ENCODE measurements at places on chromosomes 3 and 15. TPM values are rescaled to one million over a fixed set of nuclear protein-coding genes. Genes with fewer than 3 reads are reported as not detected.

- H3K36me3 ChIP-seq: no peaks in the 10 kb centered on the region
- H3K27ac ChIP-seq: no peak overlapping the region
- no peak for DNase-seq
- H3K27me3 ChIP-seq: no peaks in the 10 kb centered on the region
Observed at GRCh38 chr15:45732662-45733061, 97.8 kb downstream of the SQOR start.

- H3K27ac ChIP-seq: no peak overlapping the region
- H3K27me3 ChIP-seq: no peaks in the 10 kb centered on the region
- no peaks in the 10 kb centered on the region for H3K4me1 ChIP-seq
- no peak overlapping the region for H3K4me3 ChIP-seq
- H3K36me3 ChIP-seq: no peaks in the 10 kb centered on the region
Observed at GRCh38 chr3:21795921-21796320, 44.9 kb upstream of the ZNF385D start.

- no peaks in the 10 kb centered on the region for H3K36me3 ChIP-seq
- no peak overlapping the region for H3K27ac ChIP-seq
- DNase-seq: no peak
Observed at GRCh38 chr15:33608714-33609113, 297.9 kb downstream of the RYR3 start.

POC1A gene
- 1.5 TPM for polyA plus RNA-seq

- H3K27me3 ChIP-seq: no peaks in the 10 kb centered on the region
- H3K27ac ChIP-seq: no peak overlapping the region
- no peak for DNase-seq
- no peaks in the 10 kb centered on the region for H3K4me1 ChIP-seq
- H3K36me3 ChIP-seq: no peaks in the 10 kb centered on the region
- no peak overlapping the region for H3K4me3 ChIP-seq
Observed at GRCh38 chr15:42994546-42994945, 74.0 kb upstream of the TTBK2 start.

DNA sequence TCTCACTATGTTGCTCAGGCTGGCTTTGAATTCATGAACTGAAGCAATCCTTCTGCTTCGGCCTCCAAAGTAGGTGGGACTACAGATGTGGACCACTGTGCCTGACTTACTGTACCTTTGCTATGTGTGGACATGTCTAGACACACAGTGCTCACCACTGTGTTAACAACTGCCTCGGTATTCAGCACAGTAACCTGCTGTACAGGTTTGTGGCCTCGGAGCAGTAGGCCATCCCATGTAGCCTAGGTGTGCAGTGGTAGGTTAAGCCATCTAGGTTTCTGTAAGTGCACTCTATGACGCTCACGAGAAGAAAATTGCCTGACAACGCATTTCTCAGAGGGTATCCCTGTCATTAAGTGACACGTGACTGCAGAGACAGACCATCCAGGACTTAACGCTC lies 70.3 kb downstream of the TAMM41 start:
- no peak overlapping the region for H3K4me3 ChIP-seq
- H3K27ac ChIP-seq: no peak overlapping the region
- no peaks in the 10 kb centered on the region for H3K36me3 ChIP-seq
- DNase-seq: no peak
- no peaks in the 10 kb centered on the region for H3K27me3 ChIP-seq

BMF gene
- 2.3 TPM for polyA plus RNA-seq

GRCh38 chr3:135652388-135652787 lies 313.1 kb upstream of the PPP2R3A start:
- no peaks in the 10 kb centered on the region for H3K36me3 ChIP-seq
- no peak for DNase-seq
- no peaks in the 10 kb centered on the region for H3K27me3 ChIP-seq
- no peak overlapping the region for H3K27ac ChIP-seq
- H3K4me1 ChIP-seq: no peaks in the 10 kb centered on the region

- H3K4me3 ChIP-seq: no peak overlapping the region
- H3K27ac ChIP-seq: no peak overlapping the region
- no peaks in the 10 kb centered on the region for H3K27me3 ChIP-seq
- peaks cover 3% of the 10 kb centered on the region for H3K4me1 ChIP-seq
Observed at GRCh38 chr3:45933591-45933990, 9.7 kb upstream of the CXCR6 start.

- H3K4me3 ChIP-seq: peak overlapping the region; percentile 11
- H3K27ac ChIP-seq: peak overlapping the region; percentile 33
- peaks cover under 1% of the 10 kb centered on the region for H3K36me3 ChIP-seq
- H3K27me3 ChIP-seq: no peaks in the 10 kb centered on the region
- no peak for DNase-seq
Observed at GRCh38 chr3:9779721-9780457, 10.1 kb upstream of the CAMK1 start.

Measured in CD8-positive, alpha-beta memory T cell (primary cell).